SJSA1 (cell line): ENCODE measurements at places on chromosomes 16 and 17. TPM values are rescaled to one million over a fixed set of nuclear protein-coding genes. Genes with fewer than 3 reads are reported as not detected.

DNA sequence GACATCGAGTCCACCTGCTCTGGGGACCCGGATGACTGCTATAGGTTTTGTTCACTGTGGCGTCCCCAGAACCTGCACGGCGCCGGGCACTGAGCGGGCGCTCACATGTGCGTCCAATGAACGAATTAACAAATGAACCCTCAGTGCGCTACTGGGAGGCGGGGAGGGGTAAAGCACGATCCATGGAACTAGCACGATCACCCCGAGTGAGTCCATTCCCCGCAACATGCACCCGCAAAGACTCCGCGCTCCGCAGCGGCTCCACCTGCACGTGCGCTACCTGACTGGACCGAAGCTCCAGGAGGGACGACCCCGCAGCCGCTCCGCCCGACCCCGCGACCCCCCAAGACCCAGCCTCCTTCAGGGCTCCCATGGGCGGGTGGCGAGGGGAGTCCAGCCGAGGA, 491 bp downstream of the TRAP1 start:
- DNase-seq: no peak

- no peak for DNase-seq
These were observed 83.5 kb downstream of the MARCHF10 start for GRCh38 chr17:62724398-62725146.

DNA sequence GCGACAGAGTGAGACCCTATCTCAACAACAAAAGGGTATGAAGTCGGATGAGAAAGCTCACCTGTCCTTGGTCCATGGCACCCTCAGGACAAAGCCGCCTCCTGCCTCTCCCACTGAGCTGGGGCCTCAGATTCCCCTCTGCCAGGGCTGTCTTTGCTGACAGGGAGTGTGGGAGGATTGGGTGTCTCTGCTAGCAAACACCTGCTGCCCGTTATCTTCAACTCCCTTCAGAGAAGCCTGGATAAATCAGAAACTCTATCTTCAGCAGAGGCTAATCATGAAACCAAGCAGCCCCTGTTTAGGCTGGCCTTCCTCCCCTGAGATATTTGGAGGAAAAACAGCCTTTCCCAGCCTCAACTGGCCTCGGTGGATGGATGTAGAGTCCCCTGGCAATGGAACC, 36.3 kb upstream of the CDH1 start:
- DNase-seq: no peak

- no peak for DNase-seq
These were observed 3.6 kb downstream of the ARL6IP1 start for GRCh38 chr16:18797746-18798145.

GRCh38 chr17:78923660-78924453, 1.3 kb downstream of the TIMP2 start:
- peak; percentile 42 for DNase-seq

GRCh38 chr16:82187829-82188228, 17.8 kb upstream of the MPHOSPH6 start:
- no peak for DNase-seq

- peak; percentile 79 for DNase-seq
These were observed 5.1 kb upstream of the NME4 start for GRCh38 chr16:391885-392335.

Gene MRPL12
- total RNA-seq: 19.5 and 34.3 TPM in 2 replicates

Gene HASPIN
- 5.8 and 16.2 TPM in 2 replicates for total RNA-seq

Gene KRT222
- total RNA-seq: not detected in 2 replicates

GRCh38 chr17:40556198-40556661, 9.0 kb downstream of the CCR7 start:
- no peak for DNase-seq

Gene TP53TG3D
- not detected in 2 replicates for total RNA-seq

GRCh38 chr16:50776037-50776436, 34.2 kb downstream of the CYLD start:
- DNase-seq: no peak

DNA sequence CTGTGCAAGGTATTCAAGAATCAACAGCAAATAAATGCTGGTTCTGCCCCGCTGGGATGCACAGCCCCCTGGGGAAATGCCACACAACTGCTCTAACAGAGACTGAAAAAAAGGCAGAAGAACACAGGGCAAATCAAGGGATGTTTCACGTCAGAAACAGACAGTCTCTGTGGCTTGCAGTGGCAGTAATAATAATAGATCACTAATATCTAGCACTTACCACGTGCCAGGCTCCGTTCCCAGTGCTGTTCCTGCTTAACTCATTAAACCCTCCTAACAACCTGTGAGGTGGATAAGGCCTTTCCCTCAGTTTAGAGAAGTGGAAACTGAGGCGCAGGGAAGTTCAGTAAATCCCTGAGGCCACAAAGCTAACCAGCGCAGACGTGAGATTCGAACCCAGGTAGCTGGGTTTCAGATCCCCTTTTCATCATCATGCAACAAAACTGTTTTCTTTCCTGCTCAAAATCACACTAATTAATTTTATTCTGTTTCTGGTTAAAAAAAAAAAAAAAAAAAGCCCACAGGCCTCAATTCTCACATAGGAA, 36.7 kb downstream of the ARHGAP17 start:
- no peak for DNase-seq

- DNase-seq: peak; percentile 79
These were observed 504 bp downstream of the MAZ start for GRCh38 chr16:29806641-29807425.

DNA sequence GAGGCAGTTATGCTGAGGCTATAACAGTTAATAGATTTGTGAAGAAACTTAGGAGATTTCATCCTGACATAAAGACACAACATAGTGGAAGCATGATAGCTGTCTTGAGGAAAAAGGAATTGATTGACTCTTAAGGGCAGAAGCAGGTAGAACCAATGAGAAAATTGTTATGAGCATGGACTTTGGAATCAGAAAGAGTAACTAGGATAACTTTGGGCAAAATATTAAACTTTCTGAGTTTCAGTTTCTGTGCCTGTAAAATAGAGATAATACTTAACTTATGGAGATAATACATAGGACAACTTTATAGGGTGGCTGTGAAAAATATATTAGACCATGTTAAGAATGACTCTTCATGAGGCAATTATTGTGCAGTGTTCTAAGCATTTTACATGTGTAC, 696.5 kb downstream of the CDH11 start:
- DNase-seq: no peak

- no peak for DNase-seq
These were observed 20.4 kb downstream of the ALOX12B start for GRCh38 chr17:8066841-8067775.

Gene KLHL10
- total RNA-seq: not detected in 2 replicates

DNA sequence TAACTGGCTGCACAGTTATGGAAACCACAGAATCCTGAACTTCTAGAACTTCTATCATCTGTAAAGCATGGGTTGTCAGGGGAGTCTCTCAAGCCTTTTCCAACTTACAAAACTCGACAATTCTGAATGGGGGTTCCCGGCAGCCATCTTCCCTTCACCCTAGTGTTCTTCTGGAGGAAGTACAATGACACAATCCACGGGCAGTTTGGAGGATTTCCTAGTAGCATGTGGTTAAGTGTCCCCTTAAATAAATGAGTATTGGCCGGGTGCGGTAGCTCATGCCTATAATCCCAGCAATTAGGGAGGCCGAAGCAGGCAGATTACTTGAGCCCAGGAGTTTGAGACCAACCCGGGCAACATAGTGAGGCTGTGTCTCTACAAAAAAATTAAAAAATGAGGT, 2.1 kb downstream of the SLC16A6 start:
- DNase-seq: no peak
